ENCODE measurements at places on chromosomes 7 and 10.
A peak's percentile ranks its signal among the peaks of the same experiment; 100 is the strongest.

DNA sequence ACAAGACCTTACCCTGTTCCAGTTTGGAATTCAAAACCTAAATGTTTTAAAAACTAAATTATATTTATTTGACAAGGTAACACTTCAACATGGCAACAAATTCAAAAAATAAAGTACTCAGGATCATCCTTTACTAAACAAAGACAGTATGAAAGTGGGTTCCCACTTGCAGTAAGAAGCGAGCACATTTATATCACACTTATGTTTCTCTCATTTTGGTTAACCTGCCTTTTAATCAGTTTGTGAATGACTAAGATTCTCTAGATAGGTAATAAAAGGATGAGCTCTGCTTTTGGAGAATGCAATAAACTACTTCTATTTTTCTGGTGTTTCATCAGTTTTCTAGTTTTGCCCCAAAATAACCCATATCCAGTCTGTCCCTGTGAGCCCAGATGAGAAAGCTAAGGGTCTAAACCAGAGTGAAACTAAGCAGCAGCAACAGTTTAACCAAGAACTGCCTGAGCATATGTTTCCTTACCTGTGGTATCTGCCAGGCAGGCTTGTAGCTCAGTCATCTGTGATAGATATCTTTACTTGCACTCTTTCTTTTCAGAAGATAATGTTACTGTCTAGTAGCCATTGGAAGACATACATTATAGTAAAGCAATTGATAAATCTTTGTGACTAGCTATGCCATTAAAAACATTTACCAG lies 64.1 kb downstream of the ABLIM1 start:
- DNase-seq, result no peak

DNA sequence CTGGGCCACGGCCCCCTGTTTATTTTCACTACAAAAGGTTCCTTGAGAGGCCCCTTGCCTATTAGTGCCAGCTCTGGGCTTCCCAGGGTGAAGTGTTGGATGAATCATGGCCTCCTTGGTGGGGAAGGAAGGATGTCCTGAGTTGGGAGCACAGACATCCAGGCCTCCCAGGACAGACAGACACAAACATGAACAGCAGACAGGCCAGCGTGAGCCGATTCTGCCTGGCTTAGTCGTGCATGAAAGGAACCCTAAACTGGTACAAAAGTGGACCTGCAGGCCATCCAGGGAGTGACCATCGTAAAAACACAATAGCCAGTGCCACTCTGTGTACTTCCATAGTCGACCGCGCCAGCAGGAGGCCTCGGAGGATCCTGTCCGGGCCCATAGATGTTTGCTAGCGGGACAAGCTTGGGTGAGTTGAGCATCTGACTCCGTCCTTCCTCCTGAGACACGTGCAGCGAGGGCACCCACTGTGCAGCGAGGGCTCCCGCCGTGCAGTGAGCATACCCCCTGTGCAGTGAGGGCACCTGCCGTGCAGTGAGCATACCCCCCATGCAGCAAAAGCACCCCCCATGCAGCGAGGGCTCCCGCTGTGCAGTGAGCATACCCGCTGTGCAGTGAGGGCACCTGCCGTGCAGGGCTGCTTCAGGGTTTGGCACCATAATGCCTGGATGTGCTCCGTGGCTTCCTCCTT lies 51.3 kb upstream of the PRKAR1B start:
- DNase-seq, result no peak

DNA sequence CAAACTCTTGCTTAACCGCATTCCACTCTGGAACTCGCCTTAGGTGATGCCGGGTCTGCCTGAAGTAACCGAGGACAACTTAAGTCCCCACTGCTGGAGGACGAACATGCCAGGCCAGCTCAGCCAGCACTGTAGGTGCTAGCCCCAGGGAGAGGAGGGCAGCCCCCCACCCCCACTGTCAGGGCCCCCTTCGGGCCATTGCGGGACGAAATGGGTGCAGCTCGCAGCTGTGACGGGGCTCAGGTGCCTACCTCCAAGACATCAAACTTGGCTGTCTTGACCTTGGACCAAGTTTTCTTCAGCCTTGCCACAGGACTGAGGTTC lies 60.4 kb downstream of the CSGALNACT2 start:
- no peak for DNase-seq

- peak; percentile 54 for DNase-seq
These were observed 16.4 kb upstream of the ABCA13 start for GRCh38 chr7:48154792-48155413.
